Stimulated activated CD8-positive, alpha-beta memory T cell treated with anti-CD3 and anti-CD28 coated beads, Interleukin-4, amount 100 ng/mL, for 1 hour (primary cell): ENCODE measurements at places on chromosomes 5 and 9.

GRCh38 chr5:125486634-125487033, 740.2 kb upstream of the ZNF608 start:
- no peak for DNase-seq

DNA sequence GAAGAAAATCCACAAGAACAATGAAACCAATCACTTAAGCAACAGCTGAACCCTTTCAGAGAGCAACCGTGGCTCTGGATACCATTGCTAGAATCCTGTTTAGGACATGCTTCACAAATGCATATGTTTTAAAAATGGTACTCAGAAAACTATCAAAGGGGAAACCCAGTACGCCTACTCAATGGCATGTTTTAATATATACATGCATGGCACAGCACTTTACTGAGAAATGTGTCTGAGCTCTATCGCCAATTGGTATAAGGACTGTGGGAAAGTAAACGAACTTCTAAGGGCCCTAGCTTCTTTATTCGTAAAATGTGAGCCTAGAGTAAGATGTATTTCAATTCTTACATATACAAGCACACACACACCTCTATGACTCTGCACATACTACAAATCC, 72.3 kb downstream of the PTBP3 start:
- no peak for DNase-seq

DNA sequence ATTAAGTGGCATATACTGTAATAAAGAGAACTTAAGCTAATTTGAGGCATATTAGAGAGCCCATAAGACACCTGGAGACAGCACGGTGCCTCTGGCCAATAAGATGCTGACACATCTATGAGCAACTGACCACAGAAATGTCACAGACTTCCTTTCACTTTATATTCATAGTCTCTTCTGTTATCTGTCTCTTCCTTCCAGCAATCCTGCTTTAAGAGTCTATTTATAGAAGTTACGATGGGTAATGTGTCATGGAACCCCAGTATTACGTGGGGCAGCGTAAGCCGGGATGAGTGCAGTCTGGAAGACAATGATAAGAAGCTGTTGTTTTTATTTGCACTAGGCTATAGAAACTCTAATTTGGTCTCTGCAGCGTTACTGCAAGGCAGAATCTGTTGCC, 136.8 kb downstream of the CFAP90 start:
- no peak for DNase-seq

- no peak for DNase-seq
Observed at GRCh38 chr5:94707359-94707758, 88.9 kb downstream of the SLF1 start.

GRCh38 chr5:126443374-126443851, 20.2 kb downstream of the GRAMD2B start:
- DNase-seq, result no peak

DNA sequence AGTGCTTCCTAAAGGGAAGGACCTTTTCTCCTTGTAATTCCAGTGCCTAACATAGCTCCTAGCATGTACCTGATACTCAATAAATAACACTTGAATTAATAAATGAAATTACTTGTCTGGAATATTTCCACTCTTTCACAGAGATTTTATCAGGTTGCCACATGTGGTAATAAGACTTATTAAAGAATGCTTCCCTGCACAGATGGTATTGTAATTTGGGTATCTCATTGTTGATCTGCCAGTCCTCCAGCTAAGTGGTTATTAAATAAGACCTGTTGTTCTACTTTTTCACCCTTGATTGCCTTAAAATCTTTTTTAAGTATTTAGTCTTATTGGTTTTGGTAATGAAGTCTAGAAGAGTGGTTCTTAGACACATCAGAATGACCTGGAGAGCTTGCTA, 28.1 kb upstream of the CETN3 start:
- DNase-seq, result no peak

GRCh38 chr5:65978251-65978650, 51.9 kb downstream of the ERBIN start:
- no peak for DNase-seq

- DNase-seq, result no peak
Observed at GRCh38 chr5:111734013-111734412, 23.0 kb downstream of the NREP start.

DNA sequence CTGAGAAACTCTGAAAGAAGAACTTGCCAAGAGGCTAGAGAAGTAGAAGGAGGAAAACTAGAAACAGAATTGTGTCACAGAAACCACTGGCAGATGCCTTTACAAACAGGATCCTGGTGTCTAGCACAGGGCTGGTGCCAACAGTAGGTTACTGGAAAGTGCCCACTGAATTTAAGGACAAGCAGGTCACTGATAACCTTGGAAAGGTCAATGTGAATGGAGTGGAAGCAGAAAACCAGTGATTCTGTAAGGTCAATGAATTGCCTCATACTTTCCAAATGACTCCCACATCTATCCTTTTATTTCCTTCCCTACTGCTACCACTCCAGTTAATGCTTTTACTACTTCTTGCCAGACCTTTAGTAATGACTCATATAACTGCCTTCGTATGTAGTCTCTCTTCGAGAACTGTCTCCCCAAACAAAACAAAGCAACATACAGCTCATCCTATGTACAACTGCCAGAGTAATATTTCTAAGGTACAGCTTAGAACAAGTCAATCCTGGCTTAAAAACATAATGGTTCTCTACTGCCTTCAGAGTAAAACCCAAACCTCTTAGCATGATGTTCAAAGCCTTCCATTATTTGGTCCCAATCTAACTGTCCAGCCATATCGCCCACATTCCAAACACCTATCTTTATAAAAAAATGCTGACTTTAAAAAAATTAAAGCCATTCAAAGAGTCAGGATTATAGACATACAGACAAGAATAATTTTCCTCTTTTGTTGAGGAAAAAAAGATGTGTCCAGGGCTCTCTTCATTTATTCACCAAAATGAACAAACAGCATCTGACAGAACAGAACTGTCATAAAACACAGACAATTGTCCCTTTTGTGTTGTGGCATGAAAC, 52.5 kb downstream of the NR3C1 start:
- DNase-seq, result no peak

DNA sequence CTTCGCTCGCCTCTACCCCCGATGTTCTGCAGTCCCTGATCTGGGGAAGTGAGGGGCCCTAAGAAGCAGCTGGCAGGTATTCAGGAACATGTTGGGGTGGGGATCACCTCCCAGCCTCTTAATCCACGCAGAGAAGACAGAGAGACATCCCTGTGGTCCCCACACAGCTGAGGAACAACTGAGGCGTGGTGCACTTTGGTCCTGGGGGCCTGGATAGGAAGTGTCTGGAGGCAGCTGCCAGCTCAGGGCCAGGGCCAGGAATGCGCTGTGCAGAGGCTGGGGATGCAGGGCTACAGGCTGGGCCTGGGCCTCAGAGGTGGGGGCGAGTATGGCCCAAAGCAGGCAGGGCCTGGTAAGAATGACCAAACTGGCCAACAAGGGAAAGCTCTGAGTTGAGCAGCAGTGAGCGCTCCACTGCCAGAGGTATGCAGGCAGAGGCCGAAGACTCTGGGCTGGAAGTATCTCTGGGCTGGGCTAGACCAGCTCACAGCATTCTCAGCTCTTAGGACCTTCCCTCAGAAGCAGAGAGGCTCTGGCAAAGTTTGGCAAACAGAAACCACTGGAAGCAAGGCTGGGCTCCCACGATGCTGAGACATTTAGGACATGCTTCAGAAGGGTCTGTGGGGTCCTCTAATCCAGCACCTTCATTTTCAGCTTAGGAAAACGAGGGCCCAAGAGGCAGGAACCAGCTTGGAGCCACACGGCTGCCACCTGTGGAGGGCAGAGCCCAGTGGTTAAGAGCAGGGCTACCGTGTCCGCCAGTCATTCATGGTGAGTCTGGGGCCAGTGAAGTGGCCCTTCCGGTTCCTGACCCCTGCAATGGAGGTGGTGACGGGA, 174.4 kb downstream of the GAPVD1 start:
- no peak for DNase-seq

- no peak for DNase-seq
Observed at GRCh38 chr5:173720953-173721600, 104.6 kb upstream of the BOD1 start.

DNA sequence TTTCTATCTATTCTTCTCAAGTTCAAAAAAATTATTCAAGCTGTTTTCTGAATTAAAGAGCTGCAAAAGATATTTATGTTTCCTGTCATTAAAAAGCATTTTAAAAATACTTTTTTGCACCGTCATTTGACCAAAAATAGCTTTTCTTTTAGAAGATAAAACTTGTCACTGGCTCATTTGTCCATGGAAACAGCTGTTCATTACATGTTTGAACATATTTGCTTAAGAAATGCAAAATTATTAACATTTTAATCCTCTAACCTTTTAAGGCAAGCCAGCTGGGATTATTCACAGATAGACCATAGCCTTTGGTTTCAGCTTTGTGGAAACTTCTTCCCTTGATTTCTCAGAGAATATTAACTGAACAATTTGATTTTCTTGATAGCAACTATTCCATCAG, 393.9 kb downstream of the TUSC1 start:
- no peak for DNase-seq

DNA sequence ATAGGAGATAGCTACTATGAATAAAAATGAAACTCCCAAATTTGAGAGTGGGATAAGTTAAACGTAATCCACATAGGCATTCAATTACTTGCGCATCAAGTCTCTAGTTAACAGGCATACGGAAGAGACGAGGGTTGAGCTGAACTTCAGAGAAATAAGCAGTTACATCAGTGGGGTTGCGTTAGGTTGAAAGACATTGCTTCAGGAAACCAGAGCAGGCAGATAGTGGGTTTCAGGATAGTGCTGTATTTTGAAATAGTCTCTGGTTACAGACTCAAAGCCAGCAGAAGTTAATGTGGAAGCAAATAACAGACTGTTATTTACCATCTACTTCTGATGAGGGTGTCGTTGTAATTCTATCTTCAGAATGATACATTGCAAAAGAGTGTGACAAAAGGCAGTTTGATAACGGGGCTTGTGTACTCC, 533.4 kb downstream of the PDE4D start:
- no peak for DNase-seq

DNA sequence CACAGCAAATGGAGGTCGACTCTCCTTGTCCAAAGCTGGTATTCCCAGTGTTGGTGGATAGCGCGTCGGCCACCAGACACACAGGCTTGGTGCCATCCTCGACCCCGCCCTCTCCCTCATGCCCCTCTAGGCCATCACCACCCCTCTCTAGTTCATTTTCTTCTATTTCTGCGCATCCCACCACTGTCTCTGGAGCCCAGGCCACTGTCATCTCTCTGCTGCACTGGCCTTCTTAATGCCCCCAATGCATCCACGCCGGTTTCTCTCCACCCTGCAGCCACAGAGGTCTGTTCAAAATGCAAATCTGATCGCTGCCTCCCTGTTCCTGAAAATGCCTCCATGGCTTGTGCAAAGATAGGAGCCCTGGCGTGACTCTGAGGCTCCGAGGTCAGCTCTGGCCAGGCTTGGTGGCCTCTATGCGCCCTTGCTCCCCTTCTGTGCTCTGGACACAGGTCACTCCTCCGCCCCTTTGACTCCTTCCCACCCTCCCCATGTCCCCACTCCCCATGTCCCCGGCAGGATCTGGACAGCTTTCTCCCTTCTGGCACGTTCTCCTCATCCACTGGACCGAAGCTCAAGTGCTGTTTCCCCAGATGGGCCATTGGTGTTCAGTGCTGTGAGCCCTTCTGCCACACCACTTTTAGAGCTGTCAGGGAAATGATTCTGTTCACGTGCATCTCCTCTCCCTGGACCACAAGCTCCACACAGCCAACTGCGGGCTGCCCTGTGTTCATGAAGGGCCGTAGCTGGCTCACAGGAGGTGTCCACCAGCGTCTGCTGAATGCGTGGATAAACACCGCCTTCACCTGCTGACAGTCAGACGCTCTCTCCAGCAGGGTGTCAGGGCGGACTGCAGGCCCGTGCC, 59.5 kb upstream of the RNF130 start:
- DNase-seq, result no peak
